ENCODE measurements at places on chromosomes 12 and 14.

GRCh38 chr12:5379749-5380496, 52.0 kb upstream of the NTF3 start:
- DNase-seq: peak; percentile 43

DNA sequence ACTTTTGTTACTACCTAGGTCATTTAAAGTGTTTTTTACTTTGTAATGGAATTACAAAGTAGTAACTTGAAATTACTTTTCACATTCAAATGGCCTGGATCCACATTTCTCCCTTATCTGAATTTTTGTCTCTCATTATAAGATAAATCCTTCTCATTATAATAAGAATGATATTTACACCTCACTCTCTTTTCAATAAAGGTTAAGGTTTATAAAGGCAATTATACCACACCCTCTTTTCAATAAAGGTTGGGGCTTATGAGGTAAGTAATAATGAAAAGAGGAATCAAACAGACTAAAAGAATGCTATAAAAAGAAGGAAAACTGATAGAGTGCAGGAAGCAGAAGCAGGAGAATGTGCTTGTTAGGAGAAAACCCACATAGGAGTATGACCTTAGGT, 210.8 kb downstream of the ACSS3 start:
- no peak for DNase-seq

GRCh38 chr12:107318806-107319532, 225.6 kb upstream of the CRY1 start:
- DNase-seq: no peak

GRCh38 chr12:84955298-84955697, 42.7 kb upstream of the SLC6A15 start:
- DNase-seq: no peak

DNA sequence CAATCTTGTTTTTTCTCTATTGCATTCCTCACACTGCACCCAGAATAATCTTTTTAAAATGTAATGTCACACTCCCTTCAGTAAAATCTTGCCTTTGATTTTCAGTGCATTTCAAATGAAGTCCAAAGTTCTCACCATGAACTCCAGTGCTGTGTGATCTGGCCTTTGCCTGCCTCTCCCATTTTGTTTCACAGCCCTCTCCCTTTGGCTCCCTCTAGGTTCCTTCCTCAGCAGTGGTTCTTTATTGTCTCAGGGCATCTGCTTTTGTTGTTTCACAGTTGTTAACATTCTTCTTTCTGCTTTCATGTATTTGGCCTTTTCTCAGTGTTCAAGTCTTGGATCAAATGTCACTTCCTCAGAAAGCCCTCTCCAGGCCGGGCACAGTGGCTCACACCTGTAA, 84.5 kb upstream of the AMN1 start:
- DNase-seq: no peak

DNA sequence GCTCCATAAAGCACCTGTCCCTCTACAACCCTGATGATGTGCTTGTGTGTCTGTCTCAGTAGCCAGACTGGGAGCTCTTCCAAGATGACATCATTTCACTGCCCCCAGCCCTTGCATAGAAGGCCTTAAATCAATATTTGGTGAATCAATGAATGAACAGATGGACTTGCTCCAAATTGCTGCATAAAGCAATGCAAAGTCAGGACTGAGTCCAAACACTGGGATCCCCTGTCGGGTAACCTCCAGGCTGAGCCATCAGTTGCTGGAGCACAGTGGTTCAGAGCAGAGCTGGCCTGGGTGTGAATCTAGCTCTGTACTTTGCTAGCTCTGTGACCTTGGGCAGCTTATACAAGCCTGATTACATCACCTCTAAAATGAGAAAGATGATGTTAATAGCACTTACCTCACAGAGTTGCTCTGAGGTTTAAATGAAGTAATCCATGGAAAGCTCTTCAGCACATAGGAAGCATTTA, 120.3 kb upstream of the VASH1 start:
- no peak for DNase-seq

DNA sequence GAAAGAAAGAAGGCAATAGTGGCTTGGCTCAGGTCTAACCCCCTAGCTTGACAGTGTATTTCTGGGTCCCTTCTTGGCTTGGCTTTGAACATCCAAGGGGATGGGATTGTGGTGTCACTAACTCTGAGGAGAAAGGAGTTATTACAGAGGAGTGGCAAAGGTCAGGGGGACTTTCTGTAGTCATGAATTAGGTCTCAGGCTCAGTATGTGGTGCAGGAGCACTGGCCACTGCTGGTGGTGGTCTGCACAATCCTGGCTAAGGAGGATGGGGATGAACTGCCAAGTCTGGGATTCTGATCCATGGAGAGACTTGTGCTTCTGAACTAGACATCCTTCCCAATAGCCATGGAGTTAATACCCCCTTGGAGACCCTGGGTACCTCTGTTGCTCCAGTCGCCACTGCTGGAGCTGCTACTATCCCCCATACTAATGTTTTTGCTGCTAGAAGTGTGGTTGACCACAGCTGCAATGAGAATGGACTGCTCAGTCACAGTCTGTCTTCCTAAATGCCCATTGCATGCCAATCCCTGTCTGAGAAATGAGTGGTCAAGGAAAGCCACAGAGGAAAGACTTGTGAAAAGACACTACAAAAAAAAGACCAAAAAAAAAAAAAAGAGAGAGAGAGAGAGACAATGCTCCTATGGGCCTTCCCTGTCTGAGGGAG, 32.5 kb downstream of the KRT76 start:
- DNase-seq: no peak

DNA sequence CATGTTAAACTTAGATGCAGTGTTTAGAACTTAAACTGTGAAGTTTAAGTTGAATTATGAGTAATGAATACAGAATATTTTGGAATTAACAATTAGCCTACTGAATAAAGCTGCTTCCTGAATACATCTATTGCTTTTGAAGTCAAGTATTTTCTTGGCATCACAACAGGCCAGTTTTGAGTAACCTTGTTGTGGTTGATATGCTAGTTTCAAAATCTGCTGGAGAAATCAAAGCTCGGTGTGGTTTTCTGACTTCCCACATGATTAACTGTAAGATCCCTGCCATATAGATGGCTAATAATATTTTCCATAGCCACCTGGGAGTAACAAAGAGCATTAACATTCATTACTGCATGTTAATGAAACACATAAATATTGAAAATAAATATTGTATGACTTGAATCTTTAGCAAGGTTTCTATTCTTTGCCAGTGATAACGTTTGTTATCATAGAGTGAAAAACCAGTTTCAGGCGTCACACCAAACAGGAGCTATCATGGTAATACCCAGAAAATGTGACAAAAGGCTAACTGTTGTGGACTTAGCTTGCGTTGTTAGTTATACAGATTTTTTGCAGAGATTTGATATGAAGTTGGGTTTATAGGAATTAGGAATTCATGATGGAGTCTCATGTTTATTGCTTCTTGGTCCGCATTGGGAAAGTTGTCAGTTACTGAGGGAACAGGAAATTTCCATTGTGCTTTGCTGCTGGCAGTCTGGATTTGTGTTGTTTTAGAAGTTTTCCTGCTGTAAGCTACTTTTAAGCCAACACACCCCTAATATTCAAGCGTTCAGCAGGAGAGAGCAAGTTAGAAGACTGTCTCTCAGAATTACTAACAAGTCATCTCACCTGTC, 32.1 kb downstream of the PPFIBP1 start:
- DNase-seq: no peak

DNA sequence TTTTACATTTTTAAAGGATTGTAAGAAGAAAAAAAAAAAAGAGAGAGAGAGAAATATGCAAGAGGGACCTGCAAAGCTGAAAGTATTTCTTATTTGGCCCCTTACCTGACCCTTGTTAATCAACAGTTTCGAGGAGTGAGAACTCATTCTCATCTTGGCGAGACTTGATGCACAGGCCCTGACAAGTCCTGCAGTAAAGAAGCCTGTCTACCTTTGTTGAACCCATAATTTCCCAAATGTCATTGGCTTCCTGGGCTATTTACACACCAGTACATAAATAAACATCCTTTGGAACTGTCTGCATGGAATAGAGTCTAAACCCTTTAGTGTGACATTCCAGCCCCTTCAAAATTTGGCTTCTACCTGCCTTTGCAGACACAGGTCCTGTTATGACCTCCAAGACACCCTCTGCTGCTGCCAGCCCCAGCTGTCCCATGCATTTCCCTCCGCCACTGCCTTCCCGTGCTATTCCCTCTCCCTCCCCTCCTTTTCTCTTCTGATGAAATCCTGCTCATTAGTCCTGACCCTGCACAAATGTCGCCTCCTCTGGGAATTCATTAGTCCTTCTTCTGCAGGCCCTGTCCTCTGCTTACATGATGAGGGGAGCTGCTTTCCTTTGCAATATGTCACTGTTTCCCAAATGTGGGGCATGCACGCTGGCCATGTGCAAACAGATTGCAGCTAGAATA, 35.1 kb downstream of the MYL2 start:
- no peak for DNase-seq

DNA sequence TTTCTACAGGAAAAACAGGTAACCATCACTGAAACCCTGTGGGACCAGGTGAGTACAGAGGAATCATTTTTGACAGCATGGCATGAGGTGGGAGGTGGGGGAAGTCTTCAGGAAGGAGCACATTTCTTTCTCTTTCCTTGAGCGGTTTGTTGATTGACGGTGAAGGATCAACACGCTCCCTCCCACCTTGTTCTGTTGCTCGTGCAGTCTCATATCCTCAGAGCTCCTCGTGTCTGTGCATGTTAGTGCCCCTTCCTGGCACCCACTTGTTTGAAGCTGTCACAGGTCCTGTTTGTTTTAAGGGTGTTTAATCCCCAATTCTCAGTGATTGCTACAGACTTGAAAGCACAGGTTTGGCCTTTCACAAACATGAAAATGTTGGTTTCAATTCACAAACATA, 4.4 kb downstream of the C12orf54 start:
- no peak for DNase-seq

- no peak for DNase-seq
These were observed 9.8 kb downstream of the CCDC63 start for GRCh38 chr12:110856542-110856941.

DNA sequence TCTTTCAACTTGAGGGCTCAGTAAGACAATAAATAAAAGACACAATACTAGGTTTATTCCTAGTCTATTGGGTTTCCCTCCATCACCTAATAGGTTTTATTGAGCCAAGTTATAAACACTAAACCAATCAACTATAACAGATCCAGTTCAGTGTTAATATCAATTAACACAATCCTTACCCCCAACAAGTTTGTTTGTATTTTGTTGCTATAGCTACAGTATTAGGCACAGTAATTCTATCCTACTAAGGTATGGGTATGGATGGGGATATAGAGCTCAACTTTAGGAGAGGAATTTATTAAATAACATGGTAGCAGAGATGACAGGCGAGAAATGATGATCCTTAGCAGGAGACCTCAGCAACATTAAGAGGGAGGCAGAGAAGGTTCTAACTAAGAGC, 13.3 kb downstream of the PPP4R3A start:
- no peak for DNase-seq

DNA sequence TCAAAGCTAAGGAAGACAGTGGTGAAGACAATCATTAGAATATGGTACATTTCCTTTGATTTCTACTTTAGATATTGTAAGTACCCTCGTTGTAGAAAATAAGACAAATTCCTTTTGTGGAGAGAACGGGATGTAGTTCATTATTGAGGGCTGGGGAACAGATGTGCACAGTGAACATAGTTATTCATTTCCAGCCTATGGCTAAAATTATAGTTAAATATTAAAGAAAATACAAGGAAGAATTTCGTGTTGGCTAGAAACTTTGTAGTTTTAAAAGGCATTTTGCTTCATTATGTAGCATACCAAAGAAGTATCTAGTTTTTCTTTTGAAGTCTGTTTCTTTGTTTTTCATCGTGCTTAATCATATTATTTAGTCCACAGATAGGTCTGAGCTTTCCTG, 201.8 kb downstream of the ESR2 start:
- no peak for DNase-seq

- DNase-seq: peak; percentile 41
These were observed 1.4 kb downstream of the ATF1 start for GRCh38 chr12:50765095-50765911.

DNA sequence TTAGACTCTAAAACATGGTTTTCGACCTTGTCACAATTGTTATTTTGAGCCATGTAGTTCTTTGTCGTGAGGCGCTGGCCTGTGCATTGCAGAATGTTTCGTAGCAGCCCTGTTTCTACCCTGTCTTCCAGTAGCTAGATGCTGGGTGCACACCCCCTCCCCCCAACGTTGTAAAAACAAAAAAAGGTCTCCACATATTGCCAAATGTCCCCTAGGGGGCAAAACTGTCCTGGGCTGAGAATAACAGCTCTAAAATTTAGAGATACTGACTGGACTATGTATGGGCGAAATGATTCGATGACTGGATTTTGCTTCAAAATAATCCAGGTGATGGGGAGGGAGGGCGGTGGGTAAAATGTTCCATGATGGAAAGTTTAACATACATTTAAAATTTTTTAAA, 126.1 kb upstream of the FUT8 start:
- DNase-seq: no peak

GRCh38 chr12:39205969-39206368, 237.0 kb downstream of the KIF21A start:
- DNase-seq: no peak

DNA sequence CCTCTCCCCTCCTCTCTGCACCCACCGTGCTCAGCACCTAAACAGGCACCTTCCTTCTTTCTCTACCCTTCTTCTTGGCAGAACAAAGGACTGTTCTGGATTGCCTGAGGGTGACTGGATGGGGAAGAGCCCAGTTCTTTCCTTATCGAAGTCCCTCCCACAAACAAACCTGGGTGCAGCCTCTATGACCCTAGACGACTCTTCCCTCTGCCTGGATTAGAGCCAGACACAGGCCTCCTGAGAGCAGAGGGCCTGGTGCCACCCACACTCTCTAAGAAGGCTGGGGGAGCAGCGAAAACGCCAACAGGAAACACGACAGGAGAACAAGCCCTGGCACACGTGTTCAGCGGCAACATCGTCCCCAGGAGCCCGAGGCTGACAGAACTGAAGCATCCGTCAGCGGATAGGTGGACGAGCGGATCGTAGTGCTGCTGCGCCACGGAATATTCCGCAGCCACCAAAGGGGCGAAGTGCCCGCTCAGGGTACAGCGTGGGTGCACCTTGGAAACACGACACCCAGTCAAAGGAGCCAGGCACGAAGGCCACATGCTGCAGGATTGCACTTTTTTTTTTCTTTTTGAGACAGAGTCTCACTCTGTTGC, 38.0 kb downstream of the RIMBP2 start:
- DNase-seq: peak; percentile 28

- DNase-seq: no peak
These were observed 55.9 kb downstream of the AACS start for GRCh38 chr12:125121106-125121505.

DNA sequence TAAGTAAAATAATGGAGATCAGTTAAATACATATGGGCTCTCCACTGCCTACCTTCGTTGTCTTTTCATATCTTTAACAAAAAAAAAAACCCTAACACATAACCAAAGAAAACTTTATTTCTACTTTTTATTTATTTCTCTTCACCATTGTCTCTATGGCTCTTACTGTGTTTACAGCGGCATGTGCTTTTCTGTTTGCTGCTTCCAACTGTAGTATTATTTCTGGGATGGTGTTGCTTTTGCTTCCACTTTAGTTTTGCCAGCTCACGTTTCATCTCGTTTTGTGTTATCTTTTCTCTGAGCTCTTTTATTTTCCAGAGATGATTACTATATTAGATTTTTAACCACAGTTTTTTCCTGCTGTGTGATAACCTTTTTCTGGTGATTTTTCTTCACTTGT, 46.1 kb downstream of the KTN1 start:
- DNase-seq: no peak

Measured in NCI-H187 (cell line).